ENCODE measurements at places on chromosomes 3 and 15.

GRCh38 chr3:14605067-14605466 lies 46.5 kb upstream of the CCDC174 start:
- DNase-seq: no peak

- no peak for DNase-seq
Measured at GRCh38 chr15:32705446-32705845, 12.4 kb upstream of the GREM1 start.

- no peak for DNase-seq
Measured at GRCh38 chr15:100101426-100102089, 240.2 kb downstream of the ADAMTS17 start.

DNA sequence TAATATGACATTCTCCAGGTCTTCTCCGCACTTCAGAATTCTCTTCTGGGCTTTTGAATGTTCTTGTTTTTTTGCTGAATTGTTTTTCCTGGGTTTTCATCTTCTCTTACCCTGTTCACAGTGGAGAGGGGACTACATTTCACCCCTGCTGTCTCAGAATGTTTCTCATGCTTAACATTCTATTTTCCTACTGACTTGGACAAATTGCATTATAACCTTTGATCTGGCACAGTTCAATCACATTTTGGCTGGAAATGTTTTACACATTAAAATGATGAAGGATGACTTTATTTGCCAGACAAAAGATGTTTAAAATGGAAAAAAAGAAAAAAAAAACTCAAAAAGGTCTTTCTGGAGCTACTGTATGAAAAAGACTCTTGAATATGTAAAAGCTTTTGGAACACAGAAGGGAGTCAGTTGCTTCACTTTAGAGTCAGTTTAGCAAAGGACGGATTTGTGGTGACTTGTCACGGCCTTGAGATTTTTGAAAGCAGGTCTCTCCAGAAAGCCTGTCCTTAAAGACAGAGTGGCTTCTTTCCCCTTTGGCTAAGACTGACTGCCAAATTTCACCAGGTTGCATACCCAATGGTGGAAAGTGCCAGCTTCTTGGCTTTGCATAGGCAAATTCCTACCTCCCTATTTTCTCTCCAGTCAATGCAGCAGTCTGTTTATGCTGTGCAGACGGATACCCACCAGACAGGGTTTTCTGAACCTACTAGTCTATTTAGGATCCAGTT lies 401.0 kb upstream of the TBL1XR1 start:
- DNase-seq: no peak

GRCh38 chr15:101118116-101118515 lies 133.7 kb downstream of the CHSY1 start:
- no peak for DNase-seq

- no peak for DNase-seq
Measured at GRCh38 chr15:69013726-69014406, 629 bp upstream of the NOX5 start.

DNA sequence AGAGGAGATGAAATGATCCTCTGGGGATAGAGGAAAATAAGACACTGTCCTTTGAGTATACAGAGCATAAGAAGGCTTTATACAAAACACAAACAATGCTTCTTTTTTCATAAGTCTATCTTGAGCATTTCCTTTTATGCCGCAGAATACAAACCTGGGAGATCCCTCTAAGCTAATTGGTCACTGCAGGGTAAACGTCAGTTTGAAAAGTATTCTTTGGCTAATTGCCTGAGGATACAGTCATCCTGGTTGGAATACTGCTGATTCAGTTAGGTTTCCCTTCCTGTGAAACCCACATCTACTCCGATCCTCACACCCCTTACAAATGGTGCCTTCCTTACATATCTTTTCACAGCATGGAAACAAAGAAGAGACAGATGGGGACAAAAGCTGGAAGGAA lies 10.6 kb downstream of the WNT5A start:
- no peak for DNase-seq
